Left forelimb (tissue), 1 donor: ENCODE measurements at places on chromosomes 2 and 18.

GRCh38 chr2:143262389-143262788 lies 133.2 kb downstream of the ARHGAP15 start:
- no peak for DNase-seq

- no peak for DNase-seq
Measured at GRCh38 chr18:26902291-26902690, 36.8 kb upstream of the AQP4 start.

DNA sequence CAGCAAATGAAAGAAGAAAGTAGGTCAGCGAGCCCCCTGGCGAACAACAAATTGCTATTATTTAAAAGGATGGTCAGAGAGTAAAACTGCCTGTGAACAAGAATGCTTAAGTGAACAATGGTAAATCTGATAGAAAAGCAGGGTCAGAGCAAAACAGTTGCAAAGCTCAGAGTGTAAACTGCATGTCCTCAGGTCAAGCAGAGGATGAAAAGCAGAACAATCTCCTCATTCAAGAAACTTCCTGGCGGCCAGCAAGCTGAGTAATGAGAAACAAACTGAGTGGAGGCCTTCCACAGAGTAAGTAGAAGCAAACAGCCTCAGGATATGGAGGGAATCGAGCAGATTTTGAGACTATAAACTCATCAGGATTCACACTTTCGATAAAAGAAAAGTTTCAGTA lies 117.9 kb downstream of the PPP1R1C start:
- DNase-seq = no peak

- no peak for DNase-seq
Measured at GRCh38 chr2:209368914-209369313, 54.9 kb upstream of the MAP2 start.

- DNase-seq = no peak
Measured at GRCh38 chr2:176560296-176560695, 291.1 kb downstream of the MTX2 start.

- DNase-seq = no peak
Measured at GRCh38 chr2:240685771-240686371, 3.2 kb upstream of the AQP12B start.

DNA sequence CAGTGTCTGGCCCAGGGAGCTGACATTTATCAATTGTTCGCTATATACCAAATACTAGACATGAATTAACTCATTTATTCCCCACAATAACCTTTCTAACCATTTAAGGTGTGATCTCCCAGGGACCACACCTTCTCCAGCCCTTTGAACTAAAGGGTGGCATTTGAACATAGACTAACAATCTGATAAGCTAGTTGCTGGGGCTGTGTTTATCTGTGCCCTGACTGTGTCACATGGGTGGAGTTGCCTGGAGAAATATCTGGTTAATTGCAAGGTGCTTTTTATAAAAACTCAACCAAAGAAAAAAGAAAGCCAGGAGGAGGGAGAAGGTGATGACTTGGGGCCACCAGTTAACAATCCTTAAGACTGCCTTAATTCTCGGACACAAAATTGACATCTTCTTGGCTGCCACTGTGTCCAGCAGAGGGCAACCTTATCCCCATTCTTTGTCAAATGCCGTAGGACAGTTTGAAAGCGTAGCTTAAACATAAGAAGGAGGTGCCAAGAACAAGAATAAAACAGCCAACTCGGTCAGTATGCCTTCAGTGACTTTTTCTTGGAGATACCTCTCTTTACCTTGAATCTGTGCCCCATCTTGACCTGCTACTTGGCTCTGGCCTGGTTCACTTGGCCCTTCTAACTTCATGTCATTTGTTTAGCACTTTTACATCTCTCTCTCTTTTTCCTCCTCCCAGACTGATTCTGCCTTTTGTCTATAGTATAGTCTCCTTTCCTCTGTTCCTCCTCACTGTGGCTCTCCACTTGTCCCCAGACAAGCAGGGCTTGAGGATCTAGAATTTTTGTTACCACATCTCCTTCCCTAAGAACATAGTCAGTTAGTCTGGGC lies 183.4 kb downstream of the MYO3B start:
- no peak for DNase-seq

GRCh38 chr18:51980101-51980500 lies 359.9 kb upstream of the DCC start:
- DNase-seq = no peak

GRCh38 chr2:239671916-239672849 lies 271.4 kb upstream of the HDAC4 start:
- peak; percentile 23 for DNase-seq

DNA sequence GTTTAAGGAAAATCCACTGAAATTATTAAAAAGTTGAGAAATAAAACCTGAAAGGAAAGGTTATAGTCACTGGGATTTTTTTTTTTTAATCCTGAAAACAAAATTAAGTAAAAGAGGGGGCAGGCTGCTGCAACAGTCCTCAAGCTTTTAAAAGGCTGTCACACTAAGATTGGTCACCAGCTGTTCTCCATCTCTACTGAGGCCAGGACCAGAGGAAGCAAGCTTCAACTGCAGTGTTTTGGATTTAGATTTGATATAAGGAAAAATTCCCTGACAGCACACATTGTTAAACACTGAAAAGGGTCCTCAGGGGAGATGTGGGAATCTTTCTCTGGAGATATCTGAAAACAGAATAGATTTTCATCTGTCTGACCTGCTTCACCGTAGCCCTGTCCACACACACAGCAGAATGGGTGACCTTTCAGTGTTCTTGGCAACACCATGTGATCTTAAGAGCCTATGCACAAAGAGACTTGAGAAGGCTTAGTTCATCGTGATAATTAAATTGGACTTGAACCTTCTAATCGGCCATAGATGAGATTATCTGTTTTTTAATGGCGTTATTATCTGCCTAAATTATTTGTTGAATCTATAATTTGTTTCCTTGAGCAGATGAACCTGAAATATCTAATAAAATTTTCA lies 132.0 kb upstream of the BOD1L2 start:
- DNase-seq = no peak

GRCh38 chr18:9223356-9223755 lies 86.8 kb downstream of the ANKRD12 start:
- no peak for DNase-seq

DNA sequence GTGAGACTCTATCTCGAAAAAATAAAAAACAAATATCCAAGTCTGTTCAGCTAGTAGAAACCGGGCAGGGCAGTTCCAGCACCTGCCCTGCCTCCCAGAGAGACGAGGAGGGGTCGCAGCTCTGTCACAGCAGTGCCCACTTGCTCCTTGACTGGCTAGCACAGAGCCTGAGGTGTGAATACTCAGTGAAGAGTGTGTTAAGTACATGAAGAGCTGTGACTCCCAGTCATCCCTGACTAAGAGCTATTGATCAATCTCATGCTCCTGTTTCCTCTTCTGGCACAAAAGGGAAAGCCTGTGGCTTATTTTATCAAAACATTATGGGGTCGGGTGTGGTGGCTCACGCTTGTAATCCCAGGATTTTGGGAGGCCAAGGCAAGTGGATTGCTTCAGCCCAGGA lies 83.0 kb upstream of the FZD7 start:
- no peak for DNase-seq

GRCh38 chr2:105798595-105798994 lies 53.9 kb downstream of the NCK2 start:
- DNase-seq = no peak

GRCh38 chr18:5524660-5525059 lies 19.1 kb downstream of the EPB41L3 start:
- DNase-seq = no peak

DNA sequence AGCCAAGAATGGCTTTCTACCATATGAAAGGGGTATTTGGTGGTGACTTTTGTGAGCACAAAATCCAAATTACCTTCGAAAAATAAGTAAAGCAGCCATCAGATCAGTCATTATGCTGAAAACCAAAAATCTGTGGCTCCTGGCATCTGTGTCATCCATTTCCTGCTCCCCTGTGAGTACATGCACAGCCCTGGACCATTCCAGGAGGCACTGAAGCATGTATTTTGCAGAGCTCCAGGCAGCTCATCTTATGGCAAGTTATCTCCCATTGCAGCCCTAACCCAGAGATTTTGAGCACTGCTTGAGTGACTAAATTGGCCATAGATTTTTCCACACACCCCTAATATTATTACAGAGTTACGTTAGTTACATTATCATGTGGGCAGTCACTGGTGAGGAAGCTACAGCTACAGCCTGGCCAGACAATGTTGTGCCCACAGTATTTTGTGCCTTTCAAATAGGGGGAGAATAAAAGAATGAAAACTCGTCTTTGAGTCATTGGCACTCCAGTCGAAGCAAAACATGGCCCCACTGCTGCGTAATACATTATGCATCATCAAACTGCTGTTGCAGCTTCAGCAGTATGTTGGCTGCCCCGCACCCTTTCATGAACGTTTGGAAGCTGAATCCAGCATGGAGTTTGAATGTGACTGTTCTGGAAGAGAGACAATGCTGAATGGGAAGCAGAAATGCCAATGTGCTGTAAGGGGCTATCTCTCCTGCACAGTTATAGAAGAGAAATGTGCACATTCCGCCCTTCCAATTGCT lies 702.2 kb downstream of the RNF144A start:
- DNase-seq = no peak

- no peak for DNase-seq
Measured at GRCh38 chr2:39033980-39034379, 86.9 kb downstream of the SOS1 start.

GRCh38 chr2:134433469-134433868 lies 179.6 kb downstream of the MGAT5 start:
- no peak for DNase-seq

DNA sequence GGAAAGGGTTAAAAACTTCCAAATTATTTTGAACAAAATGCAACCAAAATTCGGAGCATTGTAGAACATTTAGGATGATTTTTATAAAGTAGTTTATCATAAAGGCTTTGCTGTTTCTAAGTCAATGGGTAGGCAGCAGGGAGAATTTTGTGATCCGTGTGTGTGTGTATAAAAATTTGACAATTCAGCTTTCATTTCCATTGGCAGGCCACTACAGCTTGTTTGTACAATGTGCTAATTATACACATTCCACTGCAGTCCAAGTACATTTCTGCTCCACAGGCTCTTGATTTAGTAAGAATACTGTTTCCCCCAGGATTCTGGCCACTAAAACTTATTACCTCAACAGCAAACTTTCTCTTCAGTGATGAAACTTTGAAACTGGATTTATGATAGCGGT lies 71.8 kb upstream of the LTBP1 start:
- DNase-seq = no peak

GRCh38 chr2:25567406-25567805 lies 106.0 kb downstream of the DTNB start:
- no peak for DNase-seq

GRCh38 chr2:33441235-33441810 lies 35.1 kb upstream of the RASGRP3 start:
- no peak for DNase-seq

- DNase-seq = no peak
Measured at GRCh38 chr18:43170586-43170985, 55.1 kb upstream of the RIT2 start.

DNA sequence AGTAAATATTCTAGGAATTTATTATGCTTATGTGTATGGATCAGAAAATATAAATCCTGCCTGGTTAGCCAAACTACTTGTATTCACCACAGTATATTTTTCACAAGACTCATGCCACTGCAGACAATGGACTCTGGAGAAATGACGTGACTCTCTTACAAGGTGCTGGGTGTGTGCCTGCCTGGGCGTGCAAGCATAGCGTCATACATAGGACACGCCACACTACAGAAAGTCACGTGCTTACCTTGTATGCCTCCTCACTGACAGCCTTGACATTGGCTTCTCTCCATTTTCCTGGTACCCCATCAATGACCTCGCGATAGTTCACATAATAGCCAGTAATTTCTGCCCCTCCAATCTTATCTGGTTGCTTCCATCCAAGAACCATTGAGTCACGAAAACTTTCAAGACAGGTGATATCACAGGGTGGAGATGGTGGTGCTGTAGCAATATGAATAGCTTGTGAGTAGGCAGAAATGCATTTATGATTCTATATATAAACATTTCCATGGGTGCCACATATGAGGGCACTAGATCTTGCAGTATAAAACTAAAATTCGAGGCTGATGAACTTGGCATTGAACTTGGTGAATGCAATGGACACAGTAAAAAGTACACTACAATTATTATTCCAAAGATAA lies 93.2 kb downstream of the MYOM1 start:
- no peak for DNase-seq

DNA sequence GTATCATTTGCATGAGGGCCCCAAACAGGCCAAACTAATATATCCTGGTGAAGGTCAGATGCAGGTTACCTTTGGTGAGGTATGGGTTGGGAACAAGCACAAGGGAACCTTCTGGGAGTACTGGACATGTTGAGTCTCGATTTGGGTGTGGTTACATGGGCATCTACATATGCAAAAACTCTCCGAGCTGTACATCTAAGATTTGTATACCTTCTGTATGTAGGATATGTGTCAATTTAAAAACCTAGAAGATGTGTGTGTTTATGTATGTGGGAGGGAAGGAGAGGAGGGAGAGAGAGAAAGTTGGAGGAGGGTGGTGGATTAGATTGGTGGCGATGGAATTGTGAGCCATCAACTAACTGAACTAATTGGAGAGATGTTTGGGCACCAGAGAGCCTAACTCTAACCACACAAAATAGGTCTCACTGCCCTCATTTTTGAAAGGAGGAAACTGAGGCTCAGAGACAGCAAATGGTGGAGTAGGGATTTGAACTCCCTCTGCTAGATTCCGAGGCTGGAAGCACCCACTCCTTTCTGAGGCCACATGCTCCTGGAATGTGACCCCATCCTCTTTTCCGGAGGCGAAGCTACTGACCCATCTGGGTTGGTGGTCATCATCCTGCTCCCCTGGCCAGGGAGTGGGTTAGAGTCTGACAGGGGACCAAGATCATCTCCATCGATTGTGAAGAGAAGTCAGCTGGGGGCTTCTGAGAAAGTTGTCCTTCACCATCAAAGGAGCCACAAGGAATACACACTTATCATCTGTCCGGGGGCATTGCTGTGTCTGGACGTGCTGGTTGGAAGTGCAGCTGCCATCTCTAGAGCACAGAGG lies 107.3 kb upstream of the MYCN start:
- peak; percentile 20 for DNase-seq

DNA sequence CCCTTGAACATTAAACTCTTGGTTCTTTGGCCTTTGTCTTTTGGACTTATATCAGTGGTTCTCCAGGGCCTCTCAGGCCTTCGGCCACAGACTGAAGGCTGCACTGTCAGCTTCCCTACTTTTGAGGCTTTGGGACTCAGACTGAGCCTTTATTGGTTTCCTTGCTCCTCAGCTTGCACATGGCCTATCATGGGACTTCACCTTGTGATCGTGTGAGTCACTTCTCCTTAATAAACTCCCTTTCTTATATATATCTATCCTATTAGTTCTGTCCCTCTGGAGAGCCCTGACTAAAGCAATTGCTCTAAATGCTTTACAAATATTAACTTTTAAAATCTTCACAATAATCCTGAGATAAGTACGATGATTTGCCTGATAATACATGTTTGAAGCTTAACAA lies 353.6 kb upstream of the TRIB2 start:
- DNase-seq = no peak

GRCh38 chr2:207571370-207571769 lies 41.6 kb downstream of the CREB1 start:
- no peak for DNase-seq
